Mesendoderm (in vitro differentiated cells): ENCODE measurements at places on chromosomes 5 and 9.

- no peak for DNase-seq
These were observed 1.4 kb upstream of the CHSY3 start for GRCh38 chr5:129902816-129903215.

DNA sequence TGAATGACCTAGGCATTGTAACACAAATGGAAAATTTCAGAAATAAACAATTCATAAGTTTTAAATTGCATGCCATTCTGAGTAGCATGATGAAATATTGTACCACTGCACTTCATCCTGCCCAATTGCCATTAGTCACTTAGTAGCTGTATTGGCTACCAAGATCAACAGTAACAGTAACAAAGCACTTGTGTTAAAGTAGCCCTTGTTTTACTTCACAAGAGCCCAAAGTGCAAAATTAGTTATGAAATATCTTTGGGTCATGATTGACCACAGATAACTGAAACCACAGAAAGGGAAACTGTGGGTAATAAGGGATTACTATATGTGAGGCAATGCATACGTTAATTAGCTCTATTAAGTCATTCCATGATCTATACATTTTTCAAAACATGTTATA is 33.3 kb upstream of the RORB start:
- DNase-seq = no peak

GRCh38 chr5:151317871-151318270 is 14.3 kb upstream of the SLC36A3 start:
- no peak for DNase-seq

- DNase-seq = no peak
These were observed 7.8 kb upstream of the TMEM268 start for GRCh38 chr9:114603248-114603647.

DNA sequence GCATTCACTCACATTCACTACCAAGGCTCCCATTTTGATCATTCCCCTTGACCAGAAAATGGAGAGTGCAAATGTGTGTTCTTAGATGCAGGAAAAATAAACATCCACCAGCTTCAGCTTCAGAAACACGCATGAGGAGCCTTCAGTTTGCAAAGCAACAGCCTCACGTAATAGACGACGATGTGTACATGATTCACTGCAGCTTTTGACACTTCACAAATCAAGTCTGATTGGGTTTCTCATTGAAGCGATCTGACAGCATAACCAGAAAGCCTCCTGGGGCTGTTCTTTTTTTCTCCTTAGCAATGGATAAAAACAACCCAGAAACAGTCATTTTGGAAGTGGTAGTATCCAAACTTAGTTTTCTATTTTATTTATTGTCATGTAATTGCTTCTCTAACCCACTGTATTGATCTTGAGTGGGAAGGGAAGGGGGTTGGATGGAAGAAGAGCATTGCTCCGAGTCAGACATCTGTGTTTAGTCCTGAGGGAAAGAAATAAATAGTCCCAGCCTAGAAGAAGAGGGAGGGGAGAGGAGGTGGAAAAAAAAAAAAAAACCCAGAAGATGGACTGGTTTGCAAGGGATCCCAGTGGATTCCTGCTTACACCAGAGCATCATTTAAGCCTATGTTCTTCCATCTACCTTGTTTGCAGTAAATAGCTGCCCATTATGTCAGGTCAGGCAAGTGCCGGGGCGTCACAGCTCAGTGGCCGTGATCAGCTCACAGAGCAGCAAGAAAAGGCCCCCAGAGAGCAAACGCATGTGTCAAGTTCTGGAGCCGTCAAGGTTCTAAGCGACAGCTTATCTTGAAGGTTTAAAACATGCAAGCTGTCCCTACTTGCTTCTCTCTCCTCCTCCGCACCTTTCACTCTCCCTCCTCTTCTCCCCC is 190.2 kb upstream of the SNX2 start:
- no peak for DNase-seq

DNA sequence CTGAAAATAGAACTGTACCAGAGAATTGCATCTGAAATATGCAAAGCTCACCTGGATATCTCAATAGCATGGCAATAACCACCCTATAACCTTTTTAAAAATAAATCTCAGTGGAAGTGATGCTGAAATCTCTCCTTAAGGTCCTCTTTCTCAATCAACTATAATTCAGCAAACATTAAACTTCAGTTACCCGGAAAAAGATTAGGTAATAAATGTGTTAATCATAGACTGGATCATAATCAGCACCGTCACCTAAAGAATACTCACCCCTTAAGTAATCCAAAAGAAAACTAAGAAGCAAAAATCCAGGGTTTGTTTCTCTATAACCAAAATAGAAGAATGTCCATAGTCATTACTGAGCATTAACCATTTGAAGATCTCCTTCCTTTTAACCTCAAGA is 44.3 kb upstream of the DENND4C start:
- DNase-seq = no peak

DNA sequence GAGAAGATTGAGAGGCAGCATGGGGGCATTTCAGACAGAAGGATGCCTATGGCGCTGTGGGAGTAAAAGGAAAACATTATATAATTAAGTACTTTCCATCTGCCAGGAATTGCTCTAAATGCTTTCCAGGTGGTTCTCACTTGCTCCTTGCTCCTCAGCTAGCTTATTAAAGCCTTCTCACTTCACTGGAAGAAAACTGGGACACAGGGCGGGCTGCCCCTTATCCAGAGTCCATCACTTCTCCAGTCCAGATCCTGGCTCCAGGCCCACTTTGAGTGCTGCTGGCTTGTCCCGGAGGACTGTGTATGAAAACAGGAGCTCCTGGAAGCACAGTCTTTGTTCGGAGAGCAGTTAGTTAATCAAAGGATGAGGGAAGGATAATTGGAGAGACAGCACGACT is 409.9 kb upstream of the ADAMTS16 start:
- DNase-seq = no peak

DNA sequence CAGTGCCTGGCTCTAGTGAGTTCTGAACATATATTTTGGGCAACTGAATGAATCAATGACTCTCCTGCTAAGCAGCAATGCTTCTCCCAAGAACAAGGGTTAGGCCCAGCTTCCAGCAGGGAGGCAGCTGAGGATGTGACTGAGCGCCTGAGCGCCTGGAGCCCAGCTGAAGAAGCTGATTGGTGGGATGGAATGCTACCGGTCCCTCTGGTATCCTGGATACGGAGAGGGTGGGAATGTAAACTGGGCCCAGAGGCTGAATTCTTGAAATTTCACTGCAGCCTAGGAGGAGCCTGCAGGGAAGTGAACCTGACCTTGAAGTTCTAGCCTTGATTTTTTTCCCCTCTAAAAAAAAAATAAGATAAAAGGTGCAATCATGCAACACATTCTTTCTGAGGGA is 43.2 kb downstream of the WWC1 start:
- DNase-seq = peak; percentile 98

DNA sequence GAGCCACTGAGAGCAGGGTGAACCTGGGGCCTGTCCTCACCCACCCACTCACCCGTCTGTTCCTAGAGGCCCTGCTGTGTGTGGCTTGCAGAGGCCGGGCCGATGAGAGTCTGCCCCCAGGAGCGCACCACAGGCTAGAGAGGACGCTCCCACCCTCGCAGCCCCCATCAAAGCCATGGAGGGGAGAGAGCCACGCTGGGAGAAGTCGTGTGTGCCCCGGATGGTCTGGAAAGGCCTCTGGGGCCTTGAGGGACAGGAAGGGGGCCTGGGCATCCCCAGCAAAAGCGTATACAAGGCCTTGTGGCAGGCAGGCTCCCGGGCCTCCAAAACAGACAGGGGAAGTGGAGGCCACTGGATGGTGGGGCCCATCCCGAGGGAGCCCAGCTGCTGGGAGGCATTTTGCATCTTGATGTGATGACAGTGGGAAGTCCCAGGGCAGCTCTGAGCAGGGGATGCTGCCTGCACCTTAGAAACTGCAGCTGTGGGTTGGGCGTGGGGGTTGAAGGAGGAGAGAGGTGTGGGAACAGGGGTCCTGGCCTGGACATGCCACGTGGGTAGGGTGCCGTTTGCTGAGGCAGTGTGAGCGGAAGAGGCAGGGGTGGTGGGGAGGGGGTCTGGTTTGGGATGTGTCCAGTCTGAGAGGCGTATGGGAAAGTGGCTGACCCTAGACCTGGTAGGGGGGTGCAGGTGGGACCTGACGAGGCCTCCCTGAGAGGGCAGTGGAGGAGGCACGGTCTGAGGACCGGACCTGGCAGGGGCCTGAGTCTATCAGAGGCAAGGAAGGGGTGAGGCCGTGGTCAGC is 43.0 kb upstream of the NOTCH1 start:
- peak; percentile 43 for DNase-seq

GRCh38 chr9:74867483-74867882 is 20.2 kb downstream of the TRPM6 start:
- DNase-seq = no peak

- DNase-seq = no peak
These were observed 46.4 kb downstream of the SARDH start for GRCh38 chr9:133691626-133692363.

DNA sequence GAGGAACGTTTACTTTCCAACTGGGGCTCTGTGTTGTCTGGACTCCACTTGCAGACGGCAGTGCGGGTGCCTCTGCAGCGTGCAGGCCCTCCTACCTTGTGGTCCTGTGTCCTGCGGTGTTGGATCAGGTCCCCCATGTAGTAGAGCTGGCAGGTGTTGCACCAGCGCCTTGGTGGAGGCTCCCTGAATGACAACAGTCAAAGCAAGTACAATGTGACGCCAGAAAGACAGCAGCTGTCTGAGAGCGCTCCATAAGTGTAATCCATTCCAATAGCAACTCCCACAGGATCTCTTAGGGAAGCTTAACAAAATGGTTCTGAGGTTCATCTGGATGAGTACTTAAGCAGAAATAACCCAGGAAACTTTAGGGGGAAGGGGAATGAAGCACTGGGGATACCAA is 9.9 kb downstream of the BBLN start:
- DNase-seq = no peak

- DNase-seq = no peak
These were observed 31.4 kb downstream of the CAMK2A start for GRCh38 chr5:150258130-150258529.

- DNase-seq = peak; percentile 44
These were observed 27.1 kb downstream of the RFX3 start for GRCh38 chr9:3498691-3499090.

- no peak for DNase-seq
These were observed 55.8 kb upstream of the ACTBL2 start for GRCh38 chr5:57538341-57538955.

GRCh38 chr5:149641000-149641576 is 59.8 kb downstream of the ARHGEF37 start:
- no peak for DNase-seq

- peak; percentile 87 for DNase-seq
These were observed 2.1 kb downstream of the SYNPO start for GRCh38 chr5:150642567-150642927.
